Activated CD4-positive, alpha-beta T cell treated with anti-CD3 and anti-CD28 coated beads for 24 hours (primary cell): ENCODE measurements at places on chromosomes 12 and 14.

GRCh38 chr14:70887207-70887681 lies 20.0 kb upstream of the PCNX1 start:
- no peak for DNase-seq

- DNase-seq: no peak
These were observed at the start of gene PYGL for GRCh38 chr14:50943943-50944646. PYGL (minus strand) TSS chr14:50944483; CDS start chr14:50944403, 80 bp downstream.

- no peak for DNase-seq
These were observed 11.1 kb downstream of the GPR84 start for GRCh38 chr12:54352891-54353874.

DNA sequence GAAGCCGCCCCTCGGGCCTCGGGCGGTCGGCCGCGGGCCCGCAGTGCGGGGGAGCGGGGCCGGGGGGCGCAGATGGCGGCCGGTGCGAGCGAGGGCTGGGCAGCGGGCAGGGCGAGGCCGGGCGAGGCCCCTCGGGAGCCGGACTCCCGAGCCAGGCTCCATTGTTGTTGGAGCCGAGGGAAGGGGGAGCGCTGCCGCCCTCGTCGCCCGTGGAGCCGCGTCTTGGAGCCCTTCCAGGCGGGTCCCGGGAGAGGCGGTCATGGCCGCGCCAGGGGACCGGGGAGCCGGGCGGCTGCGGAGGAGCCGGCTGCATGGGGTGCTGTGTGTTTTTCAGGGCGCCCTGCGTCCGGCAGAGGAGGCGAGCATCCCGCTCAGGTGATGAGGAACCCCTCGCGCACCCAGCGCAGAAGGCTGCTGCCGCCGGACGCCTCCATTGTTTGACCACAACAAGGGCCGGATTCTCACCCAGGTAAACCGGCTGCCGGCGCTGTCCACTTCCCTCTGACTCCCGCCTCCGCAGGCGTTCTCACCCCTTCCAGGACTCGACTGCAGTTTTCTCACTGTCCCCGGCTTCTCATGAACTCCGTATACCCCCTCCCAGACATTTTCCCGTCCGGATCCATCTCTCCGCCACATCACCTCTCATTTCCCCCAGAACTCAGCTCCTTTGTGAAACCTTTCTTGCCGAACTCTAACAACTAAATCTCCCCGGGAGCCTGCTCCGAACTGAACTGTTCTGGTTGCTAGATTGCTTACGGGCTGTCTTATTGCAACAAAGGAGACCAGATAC lies 732 bp downstream of the ZNF664 start:
- no peak for DNase-seq

DNA sequence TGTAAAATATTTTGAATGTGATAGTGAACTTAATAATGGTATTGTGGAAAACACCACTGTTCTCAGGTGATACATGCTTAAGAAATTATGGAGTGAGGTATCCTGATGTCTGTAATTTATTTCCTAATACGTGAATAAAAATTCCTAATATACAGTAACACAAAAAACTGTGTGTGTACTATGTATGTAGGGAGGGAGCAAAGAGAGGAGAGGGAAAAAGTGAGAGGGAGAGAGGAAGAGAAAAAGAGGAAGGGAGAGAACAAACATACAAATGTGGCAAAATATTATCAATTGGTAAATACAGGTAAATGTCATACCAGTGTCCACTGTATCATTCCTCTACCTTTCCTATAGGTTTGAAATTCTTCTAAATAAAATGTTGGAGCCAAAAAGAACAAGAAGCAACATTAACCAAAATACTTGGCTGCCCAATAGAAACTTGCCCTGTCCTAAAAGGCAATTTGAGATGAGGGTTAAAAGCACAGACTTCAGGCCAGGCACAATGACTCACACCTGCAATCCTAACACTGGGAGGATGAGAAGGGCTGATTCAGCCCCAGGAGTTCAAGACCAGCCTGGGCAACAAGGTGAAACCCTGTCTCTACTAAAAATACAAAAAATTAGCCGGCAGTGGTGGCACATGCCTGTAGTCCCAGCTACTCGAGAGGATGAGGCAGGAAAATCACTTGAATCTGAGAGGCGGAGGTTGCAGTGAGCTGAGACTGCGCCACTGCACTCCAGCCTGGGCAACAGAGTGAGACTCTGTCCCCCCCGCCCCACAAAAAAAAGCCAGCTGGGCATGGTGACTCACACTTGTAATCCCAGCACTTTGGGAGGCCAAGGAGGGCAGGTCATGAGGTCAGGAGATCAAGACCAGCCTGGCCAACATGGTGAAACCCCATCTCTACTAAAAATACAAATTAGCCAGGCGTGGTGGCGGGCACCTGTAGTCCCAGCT lies 14.5 kb downstream of the R3HDM2 start:
- DNase-seq: no peak

DNA sequence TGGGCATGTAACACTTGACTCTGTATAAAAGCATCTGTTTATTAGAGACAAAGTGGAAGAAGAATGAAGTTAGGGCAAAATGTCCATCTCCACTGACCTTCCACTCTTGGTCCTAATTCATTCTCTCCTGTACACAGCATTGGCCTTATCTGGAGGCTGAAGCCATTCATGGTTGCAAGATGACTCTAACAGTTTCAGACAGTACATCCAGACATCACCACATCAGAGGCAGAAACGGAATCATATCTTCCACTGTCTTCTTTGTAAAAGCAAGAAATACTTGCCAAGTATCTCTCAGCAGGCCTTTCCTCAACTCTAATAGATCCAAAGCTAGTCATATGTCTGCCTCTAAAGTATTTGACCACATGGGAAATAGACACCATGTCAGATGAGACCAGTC lies 41.1 kb downstream of the PTHLH start:
- no peak for DNase-seq

DNA sequence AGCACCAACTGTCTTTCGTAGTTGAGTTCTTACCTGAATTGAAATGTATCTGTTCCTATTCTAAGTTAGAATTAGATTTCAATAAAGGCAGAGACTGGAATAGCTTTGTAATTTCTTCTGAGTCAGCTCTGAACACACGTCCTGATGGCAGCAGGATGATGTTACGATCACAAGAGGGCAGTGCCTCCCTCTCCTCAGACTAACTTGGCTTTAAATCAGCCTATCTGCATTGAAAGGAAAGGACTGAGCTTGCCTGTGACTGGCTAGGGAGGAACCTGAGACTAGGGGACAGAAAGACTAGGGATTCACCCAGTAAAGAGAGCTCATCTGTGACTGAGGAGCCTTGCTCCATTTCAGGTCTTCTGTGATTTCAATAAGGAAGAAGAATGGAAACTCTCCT lies 323.7 kb upstream of the OR4E1 start:
- DNase-seq: no peak

GRCh38 chr12:91364471-91365184 lies 182.0 kb upstream of the DCN start:
- no peak for DNase-seq

DNA sequence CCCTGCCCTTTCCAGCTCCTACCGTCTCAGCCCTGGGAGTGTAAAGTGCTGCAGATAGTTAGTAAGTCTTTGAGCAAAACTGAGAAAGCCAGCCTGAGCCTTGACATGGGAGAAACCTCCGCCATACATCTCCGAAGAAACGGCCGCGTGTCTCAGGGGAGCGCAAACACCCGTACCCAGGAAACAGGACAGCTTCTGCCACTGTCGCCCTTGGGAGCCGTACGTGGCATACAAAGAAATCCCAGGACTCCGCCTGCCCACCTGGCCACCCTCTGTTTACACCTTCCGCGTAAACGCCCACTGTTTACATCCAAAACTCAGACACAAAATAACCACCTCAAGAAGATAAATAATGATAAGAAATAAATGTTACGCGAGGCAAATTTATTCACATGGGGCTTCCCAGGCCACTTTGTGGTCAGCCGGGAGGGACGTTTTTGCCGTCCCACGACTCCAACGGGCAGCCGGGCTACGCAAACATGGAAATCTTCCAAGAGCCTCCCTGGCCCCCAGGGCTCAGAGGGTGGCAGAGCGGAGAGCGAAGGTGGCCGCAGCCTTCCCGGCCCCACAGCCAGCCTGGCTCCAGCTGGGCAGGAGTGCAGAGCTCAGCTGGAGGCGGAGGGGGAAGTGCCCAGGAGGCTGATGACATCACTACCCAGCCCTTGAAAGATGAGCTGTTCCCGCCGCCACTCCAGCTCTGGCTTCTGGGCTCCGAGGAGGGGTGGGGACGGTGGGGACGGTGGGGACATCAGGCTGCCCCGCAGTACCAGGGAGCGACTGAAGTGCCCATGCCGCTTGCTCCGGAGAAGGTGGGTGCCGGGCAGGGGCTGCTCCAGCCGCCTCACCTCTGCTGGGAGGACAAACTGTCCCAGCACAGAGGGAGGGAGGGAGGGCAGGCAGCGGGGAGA lies at the start of gene BDKRB2:
BDKRB2 (plus strand) TSS at position 689 of the 908 bp plus-strand sequence. CDS start 32,269 bp downstream, outside the sequence.
- no peak for DNase-seq

DNA sequence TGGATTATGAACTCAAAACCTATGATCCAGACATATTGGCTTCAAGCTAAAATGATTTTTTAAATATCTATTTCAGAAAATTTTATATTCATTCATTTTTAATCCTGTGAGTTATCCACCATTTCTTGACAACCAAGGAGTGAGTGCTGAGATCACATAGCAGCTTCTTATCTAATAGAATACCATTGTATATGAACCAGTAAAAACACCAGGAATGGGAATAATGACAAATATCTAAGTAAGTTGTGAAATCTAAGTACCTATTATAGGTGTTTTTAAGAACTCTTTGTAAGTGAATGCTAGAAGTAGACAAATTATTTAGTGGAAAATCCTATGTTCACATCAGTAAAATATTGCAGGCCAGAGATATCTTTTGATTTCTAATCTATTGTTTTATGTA lies 8.2 kb downstream of the LUM start:
- no peak for DNase-seq

GRCh38 chr12:49583366-49584094 lies 15.6 kb upstream of the MCRS1 start:
- no peak for DNase-seq

GRCh38 chr14:95774265-95775160 lies 60.6 kb upstream of the TCL1A start:
- peak; percentile 47 for DNase-seq

GRCh38 chr14:98954349-98955000 lies 317.5 kb downstream of the BCL11B start:
- DNase-seq: no peak

DNA sequence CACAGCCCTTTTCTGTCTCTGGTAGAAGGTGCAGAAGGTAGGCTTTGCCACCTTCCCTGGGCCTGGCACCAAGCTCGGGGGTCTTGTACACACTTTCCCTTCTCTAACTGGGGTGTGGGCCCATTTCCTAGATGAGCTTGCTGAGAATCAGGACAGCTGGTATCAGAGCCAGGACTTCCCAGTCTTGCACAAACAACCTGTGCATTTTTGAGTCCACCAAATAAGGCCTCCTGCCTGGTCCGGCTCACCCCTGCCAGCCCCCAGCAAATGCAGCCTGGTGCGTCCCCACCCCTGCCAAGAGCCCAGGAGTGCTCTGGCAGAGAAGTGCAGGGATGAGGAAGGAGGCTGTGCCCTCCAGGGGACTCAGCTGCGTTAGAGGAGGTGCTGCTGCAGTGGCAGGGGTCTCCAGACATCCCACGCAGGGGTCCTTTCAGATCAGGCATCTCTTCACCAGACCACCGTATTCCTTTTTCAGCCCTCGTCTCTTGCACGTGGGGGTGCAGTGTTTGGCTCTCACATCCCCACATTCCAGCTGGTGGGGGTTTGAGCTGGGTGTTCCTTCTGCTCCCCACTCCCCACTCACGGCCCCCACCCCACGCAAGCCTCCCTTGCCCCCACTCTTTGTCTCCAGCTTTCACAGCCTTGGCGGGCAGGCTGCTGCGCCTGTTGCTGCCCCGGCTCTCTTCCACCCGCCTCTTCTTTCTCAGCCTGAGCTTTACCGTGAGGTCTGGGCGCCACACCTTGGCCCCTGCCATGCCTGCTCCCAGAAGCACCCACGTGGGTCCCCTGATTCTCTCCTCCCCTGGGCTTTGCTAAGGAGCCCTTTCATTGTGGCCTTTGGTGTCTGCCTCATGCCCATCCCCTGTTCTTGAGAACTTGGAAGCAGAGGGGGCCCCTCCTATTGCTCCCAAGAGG lies 32.3 kb downstream of the MEG3 start:
- DNase-seq: no peak

- DNase-seq: no peak
These were observed 2.5 kb downstream of the HSPB8 start for GRCh38 chr12:119181202-119181601.

DNA sequence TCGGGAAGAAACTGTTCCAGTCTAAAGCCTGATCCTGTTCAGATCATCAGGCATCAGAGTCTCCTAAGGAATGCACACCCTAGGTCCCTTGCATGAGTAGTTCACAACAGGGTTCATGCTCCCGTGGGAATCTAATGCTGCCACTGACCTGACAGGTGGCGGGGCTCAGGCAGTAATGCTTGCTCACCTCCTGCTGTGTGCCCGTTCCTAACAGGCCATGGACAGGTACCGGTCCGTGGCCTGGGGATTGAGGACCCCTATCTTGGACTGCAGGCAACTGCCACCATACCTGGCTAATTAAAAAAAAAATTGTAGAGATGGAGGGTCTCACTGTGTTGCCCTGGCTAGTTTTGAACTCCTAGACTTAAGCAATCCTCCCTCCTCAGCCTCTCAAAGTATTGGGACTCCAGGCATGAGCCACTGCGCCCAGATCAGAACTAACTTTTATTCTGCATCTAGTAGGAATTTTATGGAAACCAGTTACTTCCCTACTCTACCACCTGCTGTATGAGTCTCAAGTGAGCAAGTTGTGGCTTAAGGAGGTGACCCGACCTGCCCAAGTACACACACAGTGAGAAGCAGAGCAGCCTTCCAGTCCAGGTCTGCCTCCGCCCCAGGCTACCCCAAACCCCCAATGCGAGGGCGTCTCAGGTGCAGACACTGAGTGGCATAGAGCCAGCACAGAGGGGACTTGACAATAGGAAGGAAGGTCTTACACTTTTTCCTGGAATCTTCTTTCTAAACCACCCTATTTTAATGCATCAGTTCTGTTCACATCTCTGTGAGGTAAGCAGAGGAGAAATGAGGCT lies 2.5 kb upstream of the PAPLN start:
- no peak for DNase-seq

DNA sequence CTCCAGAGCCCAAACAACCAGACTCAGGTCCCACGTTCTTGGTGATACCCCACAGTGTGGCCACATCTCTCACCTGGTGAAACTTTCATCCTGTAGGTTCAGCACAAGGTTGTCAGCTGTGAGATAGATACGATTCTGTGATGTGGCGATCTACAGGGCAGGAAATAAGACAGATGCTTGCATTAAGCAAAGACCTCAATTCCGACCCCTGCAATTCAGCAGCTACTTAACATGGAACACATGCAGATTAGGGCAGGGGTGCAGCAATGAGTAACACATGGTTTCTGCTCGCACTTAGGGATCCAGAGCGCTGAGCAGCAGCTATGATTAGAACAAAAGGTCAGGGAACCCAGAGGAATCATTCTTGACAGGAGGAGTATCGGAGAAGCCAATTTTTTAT lies 4.1 kb downstream of the PHB2 start:
- DNase-seq: no peak

GRCh38 chr12:19683178-19683927 lies 244.1 kb downstream of the AEBP2 start:
- DNase-seq: no peak

- no peak for DNase-seq
These were observed 54.8 kb upstream of the PLEKHA5 start for GRCh38 chr12:19074700-19075099.
